NCI-H1105 (cell line): ENCODE measurements at places on chromosomes 1 and 21.
A peak's percentile ranks its signal among the peaks of the same experiment; 100 is the strongest.

DNA sequence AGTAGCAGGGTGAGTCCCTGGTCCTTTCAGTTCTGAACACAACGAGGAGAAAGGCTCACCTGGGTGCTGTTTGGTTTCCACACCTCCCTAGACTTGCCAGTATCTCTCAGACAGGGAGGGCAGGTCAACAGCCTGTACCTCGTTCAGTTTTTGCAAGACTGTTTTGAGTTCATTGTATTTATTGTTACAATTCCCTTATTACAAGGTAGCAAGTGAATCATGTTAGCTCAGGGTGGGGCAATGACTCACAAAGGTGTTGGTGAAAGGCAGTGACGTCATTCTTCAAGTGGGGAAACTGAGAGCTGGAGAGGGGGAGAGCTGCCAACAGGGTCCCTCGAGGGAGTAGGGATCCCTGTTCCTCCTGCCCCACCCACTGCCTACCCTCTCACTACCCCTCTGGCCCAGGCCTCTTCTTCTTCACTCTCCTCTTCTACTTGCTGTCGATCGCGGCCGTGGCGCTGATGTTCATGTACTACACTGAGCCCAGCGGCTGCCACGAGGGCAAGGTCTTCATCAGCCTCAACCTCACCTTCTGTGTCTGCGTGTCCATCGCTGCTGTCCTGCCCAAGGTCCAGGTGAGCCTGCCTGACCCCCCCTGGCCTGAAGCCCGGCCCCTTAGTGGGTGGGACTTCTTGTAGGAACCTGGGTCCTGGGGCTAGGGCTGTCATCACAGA, 13.4 kb downstream of the SERINC2 start:
- no peak for DNase-seq

DNA sequence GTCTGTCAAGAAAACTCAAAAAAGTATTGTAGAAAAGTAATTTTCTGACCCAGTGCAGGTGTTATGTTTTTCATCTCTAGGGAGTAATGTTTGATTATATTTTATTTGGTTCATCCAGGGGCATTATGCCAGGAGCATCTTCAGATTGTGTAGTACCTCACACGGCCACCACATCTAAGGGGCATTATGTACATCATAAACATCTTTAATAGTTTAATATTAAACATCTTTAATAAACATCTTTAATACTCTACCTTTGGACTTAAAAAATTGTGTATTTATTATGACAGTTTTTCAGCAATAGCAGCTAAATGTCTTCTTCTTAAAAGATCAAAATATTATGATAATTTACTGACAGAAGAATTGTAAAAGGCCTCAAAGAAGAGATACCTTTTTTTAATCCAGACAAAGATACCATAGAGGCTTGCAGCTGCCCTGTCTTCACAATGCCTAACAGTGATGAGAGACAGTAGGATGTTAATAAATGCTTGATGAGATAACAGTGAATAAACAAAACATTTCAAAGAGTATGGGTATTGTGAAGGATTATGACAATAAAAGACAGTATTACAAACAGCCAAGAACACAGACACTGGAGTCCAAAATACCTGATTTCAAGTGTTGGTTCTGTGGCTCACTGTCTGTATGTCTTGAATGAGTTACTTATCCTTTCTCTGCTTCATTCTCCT, 240.9 kb upstream of the ADGRL2 start:
- DNase-seq = no peak

DNA sequence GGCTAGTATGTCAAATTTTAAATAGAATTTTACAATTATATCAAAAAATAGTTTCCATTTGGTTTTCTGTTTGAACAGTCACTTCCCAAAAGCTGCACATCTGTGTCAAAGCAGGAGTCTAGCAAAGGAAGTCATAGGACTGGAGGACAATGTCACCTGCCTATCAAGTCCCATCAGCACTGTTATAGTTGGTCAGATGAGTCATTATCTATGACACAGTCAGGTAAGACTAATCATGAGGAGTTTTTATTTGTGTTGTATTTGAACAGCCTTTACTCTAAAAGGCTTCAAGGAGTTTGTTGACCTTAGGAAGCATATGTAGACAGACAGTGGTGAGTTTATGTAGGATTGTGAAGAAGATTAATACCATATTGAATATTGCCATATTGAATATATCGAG, 74.2 kb upstream of the QSOX1 start:
- no peak for DNase-seq

- DNase-seq = no peak
Observed at GRCh38 chr1:114248162-114248561, 94.5 kb upstream of the SYT6 start.

- DNase-seq = no peak
Observed at GRCh38 chr1:46062651-46063319, 69.6 kb downstream of the PIK3R3 start.

DNA sequence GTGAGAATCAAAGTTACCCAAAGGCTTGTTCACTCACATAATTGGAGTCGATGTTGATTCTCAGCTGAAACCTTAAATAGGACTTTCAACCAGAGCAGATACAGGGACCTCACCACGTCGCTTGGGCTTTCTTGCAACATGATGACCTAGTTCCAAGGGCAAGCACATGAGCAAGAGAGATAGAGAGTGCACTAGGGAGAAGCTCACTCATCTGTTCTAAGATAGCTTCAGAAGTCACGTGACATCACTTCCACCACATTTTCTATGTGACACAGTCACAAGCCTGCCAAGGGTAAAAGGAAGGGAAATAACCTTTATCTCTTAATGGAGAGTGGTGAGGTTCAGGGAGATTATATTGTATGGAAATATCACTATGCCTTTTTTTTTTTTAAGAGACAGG, 470.1 kb upstream of the PLXNA2 start:
- no peak for DNase-seq

DNA sequence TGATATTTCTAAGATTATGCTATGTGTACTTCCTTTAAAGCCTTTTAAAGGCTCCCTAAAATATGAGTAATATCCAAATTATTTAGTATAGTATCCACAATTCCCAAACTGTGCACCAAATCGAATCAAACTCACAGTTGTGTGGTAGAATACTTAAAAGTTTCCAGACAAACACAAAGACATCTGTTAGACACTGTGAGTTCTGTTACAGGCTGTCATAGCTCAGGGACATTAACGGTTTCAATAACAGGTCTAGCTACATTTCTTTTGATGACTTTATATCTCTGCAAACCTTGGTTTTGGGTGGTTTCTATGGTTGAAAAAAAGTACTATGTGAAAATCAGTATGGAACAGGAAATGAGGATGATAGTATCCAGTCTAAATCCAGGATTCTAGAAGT, 36.9 kb upstream of the NEK7 start:
- no peak for DNase-seq

GRCh38 chr1:54291276-54292001, 91.5 kb downstream of the MRPL37 start:
- no peak for DNase-seq

DNA sequence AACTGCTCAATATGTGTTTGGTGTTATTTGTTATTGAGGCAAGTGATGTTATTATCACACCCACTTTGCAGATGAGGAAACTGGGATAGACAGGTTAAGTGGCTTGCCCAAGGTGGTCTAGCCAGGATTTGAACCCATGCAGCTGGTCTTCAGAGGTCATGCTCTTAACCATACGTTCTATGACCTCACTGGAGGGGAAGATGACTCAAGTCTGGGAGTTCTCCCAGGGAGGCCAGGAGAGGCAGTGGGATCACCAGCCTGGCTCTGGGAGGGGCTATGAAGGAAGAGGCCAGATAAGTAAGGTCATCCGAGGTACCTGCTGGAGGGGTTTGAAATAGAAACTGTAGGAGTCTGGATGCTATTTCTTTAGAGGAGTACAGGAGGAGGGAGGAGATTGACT, 95.3 kb downstream of the NAV1 start:
- DNase-seq = no peak

GRCh38 chr1:200676829-200677228, 7.1 kb upstream of the DDX59 start:
- DNase-seq = no peak

DNA sequence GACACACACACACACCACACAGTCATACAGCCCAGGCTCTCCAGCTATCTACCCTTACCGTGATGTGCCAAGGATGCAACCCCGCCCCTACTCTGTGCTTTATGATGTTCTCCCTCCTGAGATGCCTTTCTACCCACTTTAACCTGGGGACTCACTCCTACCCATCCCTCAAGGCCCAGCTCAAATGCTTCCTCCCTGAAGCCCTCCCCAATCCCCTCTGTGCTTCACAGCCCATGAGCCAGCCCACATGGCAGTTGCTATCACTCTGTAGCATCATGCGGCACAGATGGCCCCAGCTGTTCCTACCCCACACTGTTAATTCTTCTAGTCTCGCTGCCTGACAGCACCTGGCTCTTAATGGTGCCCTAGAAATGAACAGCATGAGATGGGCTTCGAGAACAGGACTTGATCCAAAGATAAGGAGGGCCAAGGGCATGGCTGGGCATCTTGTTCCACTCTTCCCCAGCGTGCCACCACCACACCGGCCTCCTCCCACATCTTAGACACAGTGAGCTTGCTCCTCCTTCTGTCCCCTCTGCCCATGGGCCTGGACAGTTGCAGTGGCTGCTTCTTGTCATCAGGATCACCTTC, 109.8 kb downstream of the GLIS1 start:
- DNase-seq = no peak

DNA sequence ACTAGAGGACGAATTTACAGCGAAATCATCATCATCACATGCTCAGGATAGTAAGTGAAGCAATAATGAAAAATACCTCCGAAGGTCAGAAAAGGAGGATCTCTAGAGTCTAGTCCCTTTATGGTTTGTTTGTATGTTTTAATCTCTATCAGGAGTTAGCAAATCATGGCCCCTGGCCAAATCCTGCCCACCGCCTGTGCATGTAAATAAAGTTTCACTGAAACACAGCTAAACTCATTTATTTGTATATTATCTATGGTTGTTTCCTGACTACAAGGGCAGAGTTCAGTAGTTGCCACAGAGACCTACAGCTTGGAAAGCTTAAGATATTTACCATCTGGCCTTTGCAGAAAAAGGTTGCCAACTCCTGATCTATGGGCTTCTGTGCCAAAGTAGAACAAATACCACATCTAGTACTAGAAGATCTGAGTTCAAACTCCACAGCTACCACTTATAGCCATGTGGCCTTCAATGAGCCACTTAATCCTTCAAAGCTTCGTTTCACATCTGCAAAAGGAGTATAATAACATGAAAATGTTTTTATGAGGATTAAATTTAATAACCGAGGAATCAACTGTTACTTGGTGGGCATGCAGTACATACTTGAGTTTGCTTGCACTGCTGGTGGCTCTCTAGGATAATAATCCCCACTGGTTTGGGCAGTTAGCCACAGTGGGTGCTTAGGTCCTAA, 94.0 kb upstream of the KIF26B start:
- DNase-seq = no peak

GRCh38 chr1:201603613-201604232, 64.8 kb downstream of the NAV1 start:
- no peak for DNase-seq

- DNase-seq = no peak
Observed at GRCh38 chr1:226474443-226475141, 66.7 kb upstream of the PARP1 start.

GRCh38 chr1:162406811-162407210, 5.1 kb downstream of the SH2D1B start:
- DNase-seq = no peak

DNA sequence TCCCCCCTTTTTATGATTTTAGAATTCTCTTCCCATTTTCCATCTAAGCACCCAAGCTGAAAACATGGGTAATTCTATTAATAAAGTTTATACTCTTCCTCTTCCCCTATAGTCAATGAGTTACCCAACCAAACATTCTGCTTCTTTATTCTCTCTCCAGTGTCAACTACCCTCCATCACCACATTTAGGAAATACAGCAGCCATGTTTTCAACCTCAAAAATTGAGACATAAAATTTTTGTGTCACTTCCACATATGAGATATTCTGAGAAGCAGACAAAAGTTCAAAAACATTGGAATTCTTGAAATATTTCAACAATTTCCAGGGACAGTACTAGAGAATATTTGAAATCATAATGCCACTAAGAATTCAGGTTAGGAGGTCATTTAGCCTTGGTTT, 64.8 kb upstream of the ATP1A1 start:
- DNase-seq = no peak

GRCh38 chr1:157270705-157271274, 132.6 kb upstream of the ETV3 start:
- peak; percentile 5 for DNase-seq

DNA sequence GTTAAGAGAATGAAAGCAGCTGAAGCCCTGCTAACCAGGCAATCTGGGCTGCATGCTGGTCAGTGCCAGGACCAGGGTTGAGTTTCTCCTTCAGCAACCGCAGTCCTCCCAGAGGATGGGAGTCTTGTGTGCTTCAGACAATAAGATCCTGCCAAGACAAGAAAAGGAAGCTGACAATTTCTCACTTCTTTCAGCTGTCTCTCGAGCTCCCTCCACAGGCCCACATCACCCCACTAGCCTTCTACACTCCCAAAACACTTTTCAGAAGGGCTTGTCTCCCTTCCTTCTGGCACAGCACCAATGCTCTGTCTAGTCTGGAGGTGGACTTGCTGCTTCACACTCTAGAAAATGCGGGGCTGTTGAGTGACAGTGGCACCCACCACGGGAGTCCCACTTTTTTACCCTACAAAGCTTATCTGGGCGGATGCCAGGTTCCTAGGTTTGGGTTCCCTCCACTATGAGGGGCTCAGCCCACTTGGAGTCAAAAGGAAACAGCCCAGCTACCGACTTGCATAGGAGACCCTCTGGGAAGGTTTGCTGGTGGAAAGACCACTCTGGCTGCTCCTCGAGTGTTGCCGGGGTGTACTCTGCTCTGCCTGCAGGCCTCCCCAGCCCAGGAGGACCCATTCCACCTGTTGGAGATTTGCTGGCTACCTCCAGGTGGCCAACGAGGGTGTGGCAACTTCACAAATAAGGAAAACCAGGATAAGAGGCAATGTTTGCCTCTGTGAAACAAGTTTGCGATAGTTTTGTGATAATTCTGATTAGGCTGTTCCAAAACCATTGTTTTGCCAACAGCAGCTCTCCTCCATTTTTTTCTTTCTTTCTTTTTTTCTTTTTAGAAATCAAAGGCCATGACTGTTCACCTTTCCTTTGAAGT, 68.9 kb downstream of the TENT5C start:
- no peak for DNase-seq
